ENCODE measurements at places on chromosomes 7 and 10.

DNA sequence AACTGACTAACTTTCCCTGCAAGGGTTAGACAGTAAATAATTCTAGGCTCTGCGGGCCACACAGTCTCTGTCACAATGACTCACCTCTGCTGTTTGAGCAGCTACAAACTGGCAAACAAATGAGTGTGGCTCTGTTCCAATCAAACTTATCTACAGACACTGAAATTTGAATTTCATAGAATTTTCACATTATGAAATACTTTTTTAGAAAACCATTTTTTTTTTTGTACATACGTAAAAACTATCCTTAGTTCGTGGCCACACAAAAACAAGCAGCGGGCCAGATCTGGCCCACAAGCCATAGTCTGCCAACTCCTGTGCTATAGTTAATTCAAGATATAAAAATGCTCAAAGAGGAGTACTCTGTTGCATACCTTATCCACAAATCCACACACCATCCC lies 32.6 kb downstream of the PIP4K2A start:
- no peak for DNase-seq

- DNase-seq: no peak
Observed at GRCh38 chr7:150801946-150802771, 1.6 kb downstream of the TMEM176A start.

DNA sequence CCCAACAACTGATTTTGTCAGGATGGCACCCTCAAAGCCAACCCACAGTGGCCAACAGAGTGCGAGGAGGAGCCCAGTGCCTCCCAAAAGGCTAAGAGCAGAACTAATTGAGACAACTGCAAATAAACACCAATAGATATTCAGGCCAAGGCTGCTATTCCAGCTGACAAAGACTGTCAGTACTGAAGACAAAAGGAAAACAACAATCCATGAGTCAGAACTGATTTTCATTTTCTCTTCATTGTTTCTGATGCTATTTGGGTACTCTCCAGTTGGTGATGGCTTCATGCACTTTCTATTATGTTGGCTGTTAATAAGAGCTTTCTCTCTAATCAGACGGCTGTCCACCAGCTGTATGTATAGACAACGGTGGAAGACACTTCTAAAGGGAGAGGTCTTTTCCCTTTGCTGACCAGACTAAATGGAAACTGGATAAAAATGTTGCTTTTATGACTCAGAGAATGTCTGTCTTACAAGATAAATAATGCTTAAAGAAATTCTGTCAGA lies 515.9 kb downstream of the PARD3 start:
- no peak for DNase-seq

- DNase-seq: no peak
Observed at GRCh38 chr10:121312587-121312986, 285.7 kb downstream of the FGFR2 start.

DNA sequence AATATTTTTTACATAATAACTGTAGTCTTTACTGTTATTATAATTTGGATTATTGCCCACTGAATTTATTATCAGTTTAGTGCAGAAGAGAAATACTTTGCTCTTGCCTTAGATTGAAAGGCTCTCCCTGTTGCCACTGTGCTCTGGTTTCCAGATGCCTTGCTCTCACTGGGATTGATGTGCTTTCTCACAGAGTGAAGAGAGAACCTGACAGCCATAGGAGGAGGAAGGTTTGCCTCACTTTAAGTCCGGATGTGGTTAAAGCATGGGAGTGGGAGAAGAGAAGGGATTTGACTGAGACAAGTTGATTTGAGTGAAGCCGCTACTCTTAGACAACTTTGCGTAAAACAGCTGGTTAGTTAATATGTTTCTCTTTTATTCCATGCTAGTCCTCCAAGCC lies 68.2 kb upstream of the RPA3 start:
- DNase-seq: no peak

- no peak for DNase-seq
Observed at GRCh38 chr7:106723398-106723797, 62.4 kb upstream of the CCDC71L start.

GRCh38 chr7:111029574-111030251 lies 61.2 kb upstream of the LRRN3 start:
- no peak for DNase-seq

DNA sequence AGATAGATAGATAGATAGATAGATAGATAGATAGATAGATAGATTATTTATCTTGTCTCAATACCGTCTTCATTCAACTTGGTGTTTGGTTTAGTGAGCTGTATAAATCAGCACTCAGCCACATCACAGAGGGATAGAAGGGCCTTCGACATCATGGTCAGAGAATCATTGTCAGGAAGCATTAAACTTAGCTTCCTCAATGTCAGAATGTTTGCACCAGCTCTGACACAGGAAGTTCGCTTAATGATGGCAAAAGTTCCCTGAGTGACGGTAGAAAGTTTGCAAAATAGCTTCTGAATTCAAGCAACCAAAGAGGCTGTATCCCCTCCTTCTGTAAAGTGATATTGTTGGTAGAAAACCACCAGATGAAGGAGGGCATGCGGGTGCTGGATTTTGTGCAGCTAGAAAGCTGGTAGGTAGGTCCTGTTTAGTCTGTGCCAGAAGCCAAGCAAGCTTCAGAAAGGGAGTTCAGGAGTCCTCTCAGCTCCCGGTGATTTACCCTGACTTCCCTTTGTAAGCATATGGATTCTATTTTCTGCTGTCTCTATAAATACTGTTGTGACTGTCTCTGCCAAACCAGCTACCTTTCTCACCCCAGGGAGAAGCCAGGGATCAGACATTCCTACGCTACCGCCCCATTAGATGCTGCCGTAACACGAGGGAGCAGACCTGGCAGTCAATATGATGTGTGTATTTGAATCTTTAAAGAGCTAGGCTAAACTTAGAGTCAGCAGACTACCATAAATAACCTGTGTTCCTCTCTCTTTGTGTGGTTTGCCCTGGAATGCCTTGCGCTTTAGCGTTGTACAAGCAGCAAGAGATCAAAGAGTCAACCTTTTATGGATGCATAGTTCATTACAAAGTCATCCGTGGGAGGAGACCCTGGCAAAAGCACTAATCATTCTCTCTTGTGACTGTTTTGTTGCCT lies 200.5 kb upstream of the KIAA1217 start:
- peak; percentile 1 for DNase-seq

GRCh38 chr10:132094581-132095234 lies 29.0 kb downstream of the JAKMIP3 start:
- DNase-seq: no peak

GRCh38 chr7:158973440-158973839 lies 117.1 kb downstream of the DYNC2I1 start:
- no peak for DNase-seq

- DNase-seq: no peak
Observed at GRCh38 chr10:69225681-69226080, 5.5 kb downstream of the HKDC1 start.

- DNase-seq: peak; percentile 62
Observed at GRCh38 chr10:87547734-87548311, 43.1 kb downstream of the MINPP1 start.

- no peak for DNase-seq
Observed at GRCh38 chr10:74244097-74244685, 93.2 kb downstream of the ADK start.

GRCh38 chr10:31381766-31382316 lies 62.8 kb downstream of the ZEB1 start:
- no peak for DNase-seq

DNA sequence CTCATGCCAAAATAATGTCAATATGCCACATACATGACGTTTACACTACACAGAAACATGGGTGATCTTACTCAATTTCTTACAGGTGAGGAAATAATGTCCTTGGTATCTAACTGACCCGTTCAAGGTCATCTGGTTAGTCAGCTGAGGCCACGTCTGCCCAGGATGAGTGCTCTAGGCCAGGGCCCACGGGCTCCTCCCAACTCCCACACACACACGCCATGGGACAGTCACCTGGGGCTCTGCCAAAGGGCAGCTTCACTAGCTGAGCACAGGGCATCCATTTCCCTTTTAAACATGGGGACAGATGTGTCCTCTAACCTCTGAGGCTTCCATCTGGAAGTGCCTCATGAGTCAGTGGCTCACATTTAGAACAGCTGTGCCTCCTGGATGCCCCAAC lies 123.9 kb downstream of the TNS3 start:
- DNase-seq: peak; percentile 36

DNA sequence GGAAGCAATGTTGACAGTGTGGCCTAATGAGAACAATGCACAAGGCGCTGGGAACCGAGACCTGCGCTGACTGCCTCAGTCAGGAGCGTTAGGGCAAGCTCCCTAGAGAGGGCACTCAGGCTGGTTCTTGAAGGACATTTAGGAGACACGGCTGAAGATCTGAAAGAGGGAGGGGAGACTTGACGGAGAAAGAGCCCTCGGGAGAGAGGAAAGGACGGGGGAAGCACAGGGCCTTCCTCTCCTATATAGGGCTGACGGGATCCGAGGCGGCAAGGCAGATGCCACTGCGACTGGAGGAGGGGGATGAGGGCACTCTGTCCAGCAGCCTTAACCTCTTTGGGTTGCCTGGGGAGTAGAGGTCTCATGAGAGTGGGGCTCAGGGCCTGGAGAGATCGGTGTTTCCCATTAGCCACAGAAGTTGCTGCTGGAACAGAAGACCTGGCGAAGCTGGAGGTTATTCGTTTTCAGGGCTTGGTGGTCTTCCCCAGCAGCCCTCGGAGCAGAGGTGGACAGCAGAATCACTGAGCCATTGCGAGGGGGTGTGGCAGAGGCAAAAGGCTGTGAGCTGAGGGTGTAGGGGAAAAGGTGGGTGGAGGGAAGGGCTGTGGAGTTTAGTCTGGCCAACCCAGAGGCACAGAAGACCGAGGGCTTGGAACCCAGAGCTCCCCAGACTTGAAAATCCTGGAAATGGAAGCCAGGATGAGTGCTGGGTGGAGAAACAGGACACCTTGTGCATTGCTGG lies 36.0 kb downstream of the CLEC2L start:
- no peak for DNase-seq

GRCh38 chr7:123773481-123773880 lies 24.7 kb upstream of the WASL start:
- no peak for DNase-seq

- DNase-seq: no peak
Observed at GRCh38 chr10:70576803-70577517, 25.6 kb downstream of the PRF1 start.

DNA sequence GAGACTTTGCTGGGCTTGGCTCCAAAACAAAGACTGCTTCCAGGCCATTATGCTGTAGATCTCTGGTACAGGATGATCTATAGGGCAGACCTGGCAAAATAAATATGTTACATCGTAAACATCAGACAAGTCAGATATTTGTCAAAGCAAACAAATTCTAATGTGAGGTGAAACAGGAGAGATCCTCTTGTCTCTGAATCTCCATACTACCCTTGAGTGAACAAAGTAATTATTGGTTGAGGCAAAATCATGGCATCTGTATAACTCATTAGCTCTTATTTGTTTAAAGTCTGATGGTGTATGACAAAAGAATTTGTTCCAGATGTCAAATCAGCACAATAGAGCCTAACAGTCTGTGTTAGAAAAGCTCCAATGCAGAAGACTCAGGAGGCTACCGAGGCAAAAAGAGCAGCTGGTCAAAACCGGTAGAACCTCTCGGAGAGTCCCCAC lies 1291.5 kb downstream of the TYW1 start:
- no peak for DNase-seq

- no peak for DNase-seq
Observed at GRCh38 chr7:24444666-24445440, 128.4 kb upstream of the PALS2 start.

- no peak for DNase-seq
Observed at GRCh38 chr7:158791107-158791506, 38.2 kb downstream of the ESYT2 start.

DNA sequence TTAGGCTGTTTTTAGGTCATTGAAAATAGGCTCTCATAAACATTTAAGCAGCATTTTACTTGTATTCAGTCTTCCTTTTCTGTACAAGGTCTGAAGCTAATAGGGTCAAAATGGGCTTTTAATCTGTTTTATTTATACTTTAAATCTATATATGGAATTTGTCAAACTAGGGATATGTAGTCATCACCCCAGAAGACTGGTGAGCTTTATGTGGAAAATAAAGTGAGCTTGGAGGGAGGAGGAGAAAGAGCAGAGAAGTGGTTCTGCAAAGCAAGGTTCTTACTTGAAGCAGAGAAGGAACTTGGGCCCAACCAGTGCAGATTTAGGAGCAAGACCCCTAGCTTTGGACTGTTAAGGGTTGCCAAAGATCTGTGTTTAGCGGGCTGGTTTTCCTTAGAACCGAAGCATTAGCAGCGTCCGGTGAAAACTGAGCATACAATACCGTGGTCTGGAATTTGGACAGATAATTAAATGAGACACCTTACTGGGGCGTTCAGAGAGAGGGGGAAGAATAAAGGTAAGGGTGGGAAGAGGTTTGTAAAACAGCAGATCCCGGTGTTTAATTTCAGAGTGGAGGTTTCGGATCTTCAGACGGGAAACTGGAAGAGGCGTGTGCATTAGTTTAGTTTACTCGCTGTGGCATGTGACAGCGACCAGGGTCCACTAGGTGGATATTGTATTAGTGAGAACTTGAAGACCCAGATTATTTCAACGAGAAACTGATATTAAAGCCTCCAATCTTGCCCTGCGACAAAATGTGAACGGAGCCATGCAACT lies 2.4 kb downstream of the BAMBI start:
- DNase-seq: no peak

DNA sequence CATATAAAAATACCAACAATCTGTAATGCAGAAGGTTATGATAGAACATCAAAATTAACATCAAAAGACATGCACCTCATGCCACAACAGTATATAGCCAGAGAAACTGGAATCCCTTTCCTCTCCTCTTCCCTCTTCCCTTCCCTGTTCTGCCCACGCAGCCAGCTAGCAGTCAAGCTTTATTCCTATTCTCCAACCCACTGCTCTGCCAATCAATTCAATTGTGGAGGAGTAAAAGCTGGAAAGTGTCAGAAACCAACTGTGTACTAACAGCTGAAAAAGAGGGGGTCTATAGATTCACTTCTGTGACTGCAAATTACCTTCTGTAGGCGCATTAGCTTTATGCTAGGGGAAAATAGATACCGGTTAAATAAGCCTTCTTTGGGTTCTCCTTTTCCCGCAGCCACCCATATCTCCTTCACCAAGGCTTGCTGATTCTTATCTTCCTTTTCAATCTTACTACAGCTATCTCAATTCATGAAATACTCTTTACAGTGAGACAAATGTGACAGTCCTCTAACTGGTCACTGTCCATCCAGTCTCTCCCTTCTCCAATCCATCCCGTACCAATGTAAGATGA lies 16.3 kb downstream of the ABI1 start:
- DNase-seq: no peak

DNA sequence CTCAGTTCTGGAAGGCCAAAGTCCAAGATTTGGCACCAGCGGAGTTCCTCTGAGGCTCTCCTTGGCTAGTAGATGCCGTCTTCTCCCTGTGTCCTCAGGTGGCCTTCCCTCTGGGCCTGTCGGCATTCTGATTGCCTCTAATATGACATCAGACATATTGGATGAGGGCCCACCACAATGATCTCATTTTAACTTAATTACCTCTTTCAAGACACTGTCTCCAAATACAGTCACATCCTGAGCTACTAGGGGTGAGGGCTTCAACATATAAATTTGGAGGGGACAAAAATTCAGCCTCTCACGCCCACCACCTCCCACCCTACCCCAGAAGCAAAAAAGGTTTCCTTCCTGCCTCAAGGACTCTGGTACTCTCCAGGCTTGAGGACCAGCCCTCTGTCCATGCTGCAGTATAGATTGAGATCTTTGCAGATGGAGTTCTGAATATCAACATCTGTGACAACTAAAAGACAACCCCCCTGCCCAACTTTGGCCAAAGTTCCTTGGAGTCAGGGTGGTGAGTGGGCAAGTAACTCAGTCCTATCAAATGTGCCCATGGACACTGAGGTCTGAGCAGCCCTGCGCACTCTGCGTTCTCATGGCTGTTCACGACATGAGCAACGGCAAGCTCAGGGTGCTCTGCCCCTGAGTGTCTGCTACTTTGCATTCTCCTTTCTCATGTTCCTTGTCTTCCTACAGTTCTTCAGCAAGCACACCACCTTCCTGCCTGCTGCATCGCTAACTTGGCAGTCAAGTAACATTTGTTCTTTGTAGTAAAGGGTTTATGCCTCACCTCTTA lies 11.5 kb downstream of the TMEM176B start:
- DNase-seq: no peak

All from AG04449 (cell line).